WTC11 (cell line): ENCODE measurements at places on chromosomes 7 and 10. TPM values are rescaled to one million over a fixed set of nuclear protein-coding genes. Genes with fewer than 3 reads are reported as not detected.

DNA sequence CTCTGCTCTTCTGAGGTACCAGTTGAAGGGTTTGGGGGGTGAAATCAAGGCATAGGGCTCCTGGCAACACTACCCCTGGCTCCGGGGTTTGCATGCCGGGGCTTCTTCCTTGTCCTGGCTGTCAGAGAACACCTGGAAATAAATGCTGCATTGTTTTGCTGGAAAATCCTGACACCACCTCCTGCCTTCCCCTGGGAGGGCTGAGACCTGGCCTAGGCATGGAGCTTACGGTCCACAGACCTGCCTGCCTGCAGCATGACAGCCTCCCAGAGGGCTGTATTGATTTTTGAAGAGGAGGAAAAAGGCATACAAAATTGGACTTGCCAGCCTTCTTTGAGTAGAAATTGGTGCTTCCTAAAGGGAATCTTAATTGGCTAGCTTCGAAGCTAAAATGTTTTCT, 227.1 kb downstream of the MGMT start:
- DNase-seq = no peak

- DNase-seq = no peak
Observed at GRCh38 chr7:141752634-141753033, 11.3 kb upstream of the TAS2R3 start.

- no peak for DNase-seq
Observed at GRCh38 chr7:129714514-129715063, 103.1 kb downstream of the NRF1 start.

DNA sequence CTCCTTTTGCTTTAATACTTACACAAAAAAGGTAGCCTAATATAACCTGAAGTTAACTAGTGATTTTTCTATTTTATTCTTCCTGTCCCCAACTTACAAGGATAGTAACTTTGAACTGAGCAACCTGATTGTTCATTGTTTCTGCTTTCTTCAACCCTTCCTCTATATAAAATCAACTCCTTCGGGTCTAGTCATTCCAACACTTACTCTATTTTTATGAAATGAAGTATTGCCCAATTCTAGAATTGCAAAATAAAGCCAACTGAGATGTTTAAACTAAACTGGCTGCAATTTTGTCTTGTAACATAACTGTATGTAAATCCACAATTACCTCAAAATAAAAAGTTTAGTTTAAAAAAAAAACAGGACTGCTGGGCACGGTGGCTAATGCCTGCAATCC, 20.3 kb upstream of the DNA2 start:
- DNase-seq = no peak

DNA sequence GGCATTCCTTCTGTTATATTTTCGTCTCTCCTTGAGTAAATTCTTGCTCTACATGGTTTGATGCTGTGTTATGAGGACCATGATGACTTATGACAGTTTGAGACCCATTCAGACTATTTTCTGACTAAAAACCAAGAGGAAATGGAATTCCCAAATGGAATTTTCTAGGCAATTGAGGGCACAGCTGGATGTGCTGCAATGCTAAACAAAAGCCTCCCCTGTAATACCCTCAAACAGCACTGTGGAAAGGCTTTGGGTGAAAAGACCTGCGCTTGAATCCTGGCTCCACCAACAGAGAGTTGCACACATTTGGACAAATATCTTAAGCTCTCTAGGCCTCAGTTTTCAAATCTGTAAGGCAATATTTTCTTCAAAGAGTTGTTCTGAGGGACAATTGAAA, 129.1 kb downstream of the PRKG1 start:
- no peak for DNase-seq

DNA sequence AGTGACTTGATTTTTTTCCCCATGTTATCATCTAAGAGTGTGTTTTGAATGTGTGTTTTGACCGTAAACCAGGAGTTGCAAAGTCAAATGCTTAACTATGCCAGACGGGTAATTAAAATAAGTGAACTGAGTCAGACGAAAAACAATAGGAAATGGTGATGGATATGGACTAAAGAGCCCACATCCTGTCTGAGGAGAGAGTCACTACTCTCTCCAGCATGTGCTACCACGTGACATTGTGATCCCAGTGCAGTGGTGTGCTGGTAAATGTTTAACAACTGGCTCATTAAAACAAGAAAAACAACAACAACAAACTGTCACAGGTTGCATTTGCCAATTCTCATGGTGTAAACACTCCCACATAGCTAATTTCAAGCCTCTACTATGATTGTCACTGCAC, 164.3 kb downstream of the SUGCT start:
- DNase-seq = no peak

GRCh38 chr7:119925581-119926289, 347.2 kb upstream of the KCND2 start:
- DNase-seq = no peak

DNA sequence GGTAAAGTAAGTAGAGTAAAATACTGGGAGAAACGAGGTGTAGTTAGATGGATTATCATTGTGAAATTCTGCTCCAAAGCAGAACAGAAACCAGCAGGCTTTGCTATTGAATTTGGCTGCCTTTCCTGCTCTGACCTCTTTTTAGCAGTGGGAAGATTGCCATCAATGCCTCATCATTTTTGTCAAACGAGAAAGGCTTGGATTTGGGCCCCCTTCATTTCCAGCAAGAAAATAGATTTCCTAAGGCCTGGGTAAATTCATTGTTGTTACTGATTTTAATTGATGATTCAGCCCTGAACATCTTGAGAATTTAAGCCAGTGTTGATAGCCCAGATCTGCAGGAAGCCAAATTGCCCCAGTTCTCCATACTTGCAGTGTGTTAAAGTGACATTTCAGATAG, 35.2 kb upstream of the ASAH2 start:
- no peak for DNase-seq

- no peak for DNase-seq
Observed at GRCh38 chr10:72688208-72688651, 3.7 kb upstream of the MCU start.

DNA sequence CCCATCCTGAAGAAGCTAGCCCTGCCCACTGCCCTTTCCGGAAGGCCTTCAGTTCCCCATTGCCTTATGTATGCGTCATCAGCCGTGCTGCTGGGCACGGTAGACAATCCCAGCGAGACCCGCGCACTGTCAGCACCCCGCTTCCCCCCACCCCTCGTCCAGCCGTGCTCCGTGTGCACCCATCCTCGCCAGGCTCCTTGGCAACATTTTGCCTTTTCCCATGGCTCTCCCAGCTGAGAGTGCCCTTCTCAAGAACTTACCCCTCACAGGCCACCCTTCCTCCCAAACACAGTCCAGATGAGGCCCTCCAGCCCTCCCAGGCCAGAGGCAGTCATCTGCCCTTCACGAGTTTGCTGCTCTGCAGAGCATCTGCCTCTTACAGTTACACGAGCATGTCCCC, 633.8 kb upstream of the FOXK1 start:
- no peak for DNase-seq

GRCh38 chr7:45665172-45665571, 91.0 kb downstream of the ADCY1 start:
- DNase-seq = peak; percentile 3

- no peak for DNase-seq
Observed at GRCh38 chr7:102188746-102189145, 97.9 kb upstream of the SH2B2 start.

- DNase-seq = peak; percentile 75
Observed at GRCh38 chr10:86203162-86203905, 163.3 kb downstream of the GRID1 start.

DNA sequence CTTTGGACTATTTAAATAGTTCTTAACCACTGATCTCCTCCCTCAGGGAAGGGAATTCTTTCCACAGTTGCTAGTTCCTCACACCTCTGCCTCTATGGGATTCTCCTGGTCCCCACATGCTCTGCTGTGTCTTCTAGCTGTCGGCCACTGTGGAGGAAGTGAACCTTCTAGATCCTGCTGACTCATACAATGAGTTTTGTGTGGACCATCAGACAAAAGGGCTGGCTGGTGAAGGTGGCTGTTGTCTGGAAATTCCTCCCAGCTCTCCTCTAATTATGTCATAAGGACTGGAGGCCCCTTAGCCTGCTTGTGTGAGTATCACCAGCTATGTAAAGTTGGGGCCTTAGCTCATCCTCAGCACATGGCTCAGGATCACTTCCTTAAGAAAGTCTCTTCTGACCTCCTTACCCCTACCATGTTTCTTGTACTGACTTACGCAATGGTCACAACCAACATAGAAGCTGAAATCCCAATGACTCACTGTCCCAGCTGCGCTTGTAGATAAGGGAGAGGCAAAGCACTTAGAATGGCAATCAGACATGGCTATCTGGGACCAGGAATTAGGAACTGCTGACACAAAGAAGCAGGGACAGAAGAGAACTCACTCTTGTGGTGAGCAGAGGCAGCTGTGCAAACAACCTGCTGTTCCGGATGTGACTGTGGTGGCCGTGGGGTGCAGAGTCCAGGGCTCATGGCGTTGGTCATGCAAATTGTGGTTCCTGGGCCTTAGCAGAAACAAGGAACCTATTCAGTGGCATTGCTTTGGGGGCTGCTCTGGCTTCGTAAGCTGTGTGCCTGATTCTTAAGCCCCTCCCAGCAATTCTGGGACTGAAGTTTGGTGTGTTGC, 2.5 kb upstream of the MACC1 start:
- DNase-seq = peak; percentile 34

DNA sequence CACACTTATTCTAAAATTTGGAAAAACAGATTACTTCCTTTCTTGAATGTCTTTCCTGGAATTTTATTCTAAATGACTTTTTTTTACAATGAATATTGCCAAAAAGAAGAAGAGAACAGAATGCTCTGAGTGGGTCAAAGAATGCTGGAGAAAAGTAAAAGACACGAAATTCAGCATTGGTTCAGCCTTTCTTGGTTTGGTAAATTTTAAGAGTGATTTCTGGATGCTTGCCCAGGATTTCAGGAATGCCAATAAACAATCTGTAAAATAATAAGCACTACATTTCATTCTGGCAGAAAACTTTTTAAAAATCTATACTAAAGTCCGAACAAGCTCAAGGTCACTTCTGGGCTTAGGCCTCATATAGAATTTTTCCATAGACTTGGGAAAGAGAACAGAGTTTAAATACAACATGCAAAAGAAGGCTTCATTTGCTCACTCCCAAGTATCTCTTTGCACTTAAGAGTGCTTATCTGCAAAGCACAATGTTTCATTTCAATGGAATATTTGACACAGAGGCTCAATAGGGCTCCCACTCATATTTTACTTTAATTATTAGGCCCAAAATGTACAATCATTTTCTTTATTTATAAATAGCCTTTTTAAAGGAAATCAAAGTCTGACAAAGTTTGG, 359.5 kb upstream of the ANKRD30A start:
- DNase-seq = no peak

DNA sequence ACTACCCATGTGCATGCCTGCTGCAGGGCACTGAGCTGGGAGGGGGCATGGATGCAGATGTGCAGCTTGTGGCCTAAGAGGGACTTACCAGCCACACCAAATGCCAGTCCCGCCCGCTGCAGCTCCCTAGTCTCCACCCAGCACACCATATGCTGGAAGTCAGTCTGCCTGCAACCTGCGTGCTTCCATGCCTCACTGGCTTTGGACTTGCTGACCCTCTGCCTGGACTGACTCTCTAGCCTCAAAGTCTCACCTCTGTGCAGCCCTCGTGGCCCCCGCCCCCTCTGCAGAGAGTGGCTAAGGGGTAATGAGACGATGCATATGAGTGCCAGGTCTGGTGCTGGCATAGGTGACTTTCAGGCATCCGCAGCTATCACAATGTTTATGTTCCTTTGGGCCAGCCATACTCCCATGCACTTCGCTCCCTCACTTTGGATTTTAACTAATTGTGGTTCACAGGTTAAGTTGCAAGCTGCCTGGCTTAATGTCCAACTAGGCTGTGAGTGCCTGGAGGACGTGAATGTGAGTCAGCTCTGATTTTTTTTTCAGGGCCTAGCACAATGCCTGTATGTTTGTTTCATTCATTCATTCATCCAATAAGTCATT, 21.7 kb downstream of the TRIM8 start:
- no peak for DNase-seq

GRCh38 chr7:130970196-130970595, 236.2 kb upstream of the KLF14 start:
- DNase-seq = no peak

- DNase-seq = no peak
Observed at GRCh38 chr10:83516788-83517187, 622.5 kb upstream of the GHITM start.

DNA sequence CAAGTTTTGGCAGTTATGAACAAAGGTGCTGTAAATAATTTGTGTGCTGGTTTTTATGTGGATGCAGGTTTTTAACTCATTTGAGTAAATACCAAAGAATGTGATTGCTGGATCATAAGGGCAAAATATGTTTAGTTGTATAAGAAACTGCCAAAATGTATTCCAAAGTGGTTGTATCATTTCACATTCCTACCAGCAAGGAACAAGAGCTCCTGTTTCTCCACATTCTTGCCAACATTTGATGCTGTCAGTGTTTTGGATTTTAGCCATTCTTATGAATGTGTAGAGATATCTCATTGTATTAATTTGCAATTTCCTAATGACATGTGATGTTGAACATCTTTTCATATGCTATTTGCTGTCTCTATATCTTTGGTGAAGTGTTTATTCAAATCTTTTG, 207.3 kb upstream of the LRGUK start:
- DNase-seq = no peak

DNA sequence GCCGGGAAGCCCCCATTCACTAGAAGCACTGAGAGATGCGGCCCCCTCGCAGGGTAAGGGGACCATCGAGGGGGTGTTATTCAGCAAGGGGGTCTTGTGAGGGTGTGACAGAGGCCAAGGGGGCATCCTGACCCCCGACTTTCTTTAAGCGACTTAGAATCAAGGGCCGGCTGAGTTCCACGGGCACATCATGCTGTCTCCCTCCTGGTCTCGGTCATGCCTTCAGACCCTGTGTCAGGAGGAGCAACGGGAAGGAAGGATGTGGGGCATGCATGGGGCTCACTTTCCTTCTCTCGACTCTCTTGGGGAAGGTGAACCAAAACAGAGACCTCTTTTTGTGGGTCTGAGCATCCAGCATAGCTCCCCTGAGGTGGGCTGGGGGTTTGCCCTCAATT, 2.5 kb downstream of the ACSL5 start:
- no peak for DNase-seq

- DNase-seq = peak; percentile 84
Observed at GRCh38 chr7:38630720-38631673, at the start of gene AMPH. AMPH (minus strand) TSS chr7:38631373; CDS start chr7:38631351, 22 bp downstream.

Gene MRLN
- not detected in 3 replicates for total RNA-seq

Gene RBP4
- total RNA-seq = 1.8 to 2.7 TPM (median 2.2 TPM) in 3 replicates

Gene BUD31
- total RNA-seq = 98.4 to 99.5 TPM (median 98.7 TPM) in 3 replicates

Gene IFRD1
- total RNA-seq = 30.5 to 37.9 TPM (median 31.2 TPM) in 3 replicates

Gene SEMA4G
- 9.7 to 13.0 TPM (median 11.8 TPM) in 3 replicates for total RNA-seq

Gene SVOPL
- 1.9 to 2.7 TPM (median 2.2 TPM) in 3 replicates for total RNA-seq

Gene TLX1
- 2.1 to 4.6 TPM (median 2.3 TPM) in 3 replicates for total RNA-seq

Gene FEZF1
- total RNA-seq = 11.1 to 20.0 TPM (median 11.6 TPM) in 3 replicates

Gene CAV1
- total RNA-seq = 10.9 to 19.7 TPM (median 11.5 TPM) in 3 replicates

Gene CACNA2D1
- total RNA-seq = 21.9 to 33.3 TPM (median 22.9 TPM) in 3 replicates

Gene SPDYE5
- not detected in 3 replicates for total RNA-seq

Gene WNT16
- 0.21 to 0.53 TPM (median 0.33 TPM) in 3 replicates for total RNA-seq

Gene INMT
- total RNA-seq = 3.5 to 5.6 TPM (median 4.4 TPM) in 3 replicates

Gene CTAGE15
- total RNA-seq = 2.4 to 3.0 TPM (median 2.9 TPM) in 3 replicates

Gene FAM131B
- 24.0 to 26.3 TPM (median 25.3 TPM) in 3 replicates for total RNA-seq
